GM10248 (cell line): ENCODE measurements at places on chromosomes 5 and 9.

GRCh38 chr9:134885001-134885678 is 4.5 kb downstream of the FCN2 start:
- DNase-seq, result no peak

GRCh38 chr9:127793093-127793708 is 7.4 kb downstream of the CDK9 start:
- no peak for DNase-seq

- no peak for DNase-seq
Observed at GRCh38 chr9:120937127-120937526, 10.5 kb upstream of the TRAF1 start.

DNA sequence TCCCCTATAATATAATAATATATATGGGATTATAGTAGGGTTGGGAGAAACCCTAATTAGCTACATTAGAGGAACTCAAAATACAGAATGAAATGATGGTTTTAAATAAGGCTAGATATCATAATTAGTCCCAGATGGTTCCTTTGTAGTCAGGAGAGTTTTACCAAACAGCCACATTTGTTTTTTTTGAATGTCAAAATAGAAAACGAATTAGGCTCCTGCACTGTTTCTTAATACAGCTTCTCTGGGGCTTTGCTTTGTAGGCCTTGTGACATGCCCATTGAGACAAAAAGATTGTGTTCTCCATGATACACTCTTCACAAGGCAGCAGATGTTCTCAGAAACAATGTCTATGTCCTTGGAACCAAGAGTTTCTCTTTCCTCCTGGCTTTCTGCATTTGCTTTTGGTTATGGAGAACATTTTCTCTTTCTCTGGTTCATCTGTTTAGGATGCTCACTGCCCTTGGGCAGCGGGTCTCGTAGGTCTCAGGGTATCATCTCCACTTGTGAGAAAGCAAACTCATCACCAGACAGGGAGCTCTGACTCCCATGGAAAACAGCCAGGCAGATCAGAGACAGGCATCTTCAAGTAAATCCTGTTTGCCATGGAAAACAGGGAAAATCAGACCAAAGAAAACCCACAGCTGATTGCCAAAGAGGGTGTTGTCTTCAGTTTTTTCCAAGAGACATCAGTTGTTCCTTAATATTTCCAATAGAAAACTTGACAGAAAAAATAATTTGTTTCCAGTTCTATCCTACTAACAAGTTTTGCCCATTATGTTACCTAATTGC is 54.1 kb upstream of the RPS23 start:
- DNase-seq, result no peak

- DNase-seq, result no peak
Observed at GRCh38 chr9:22389271-22389670, 57.4 kb upstream of the DMRTA1 start.

DNA sequence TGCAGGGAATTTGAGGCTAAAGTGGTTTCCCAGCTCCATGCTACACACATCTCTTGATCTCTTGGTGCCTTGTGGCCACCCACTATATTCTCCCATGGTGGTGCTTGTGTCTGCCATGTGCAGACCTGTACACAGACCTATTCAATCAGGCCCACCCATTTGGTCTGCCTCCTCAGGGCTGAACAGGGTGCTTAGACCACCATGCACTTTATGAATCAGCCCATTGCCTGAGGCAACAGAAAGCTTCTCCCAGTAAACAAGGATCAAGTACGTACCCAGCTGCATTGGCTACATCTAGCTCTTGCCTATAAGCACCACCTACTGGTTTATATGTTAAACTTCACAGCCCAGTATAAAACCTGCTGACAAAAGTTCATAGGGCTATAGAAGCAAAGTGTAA is 664.3 kb upstream of the EDIL3 start:
- DNase-seq, result no peak

GRCh38 chr5:126373375-126374108 is 49.7 kb upstream of the GRAMD2B start:
- DNase-seq, result no peak

- no peak for DNase-seq
Observed at GRCh38 chr5:32228816-32229215, 54.7 kb upstream of the GOLPH3 start.

DNA sequence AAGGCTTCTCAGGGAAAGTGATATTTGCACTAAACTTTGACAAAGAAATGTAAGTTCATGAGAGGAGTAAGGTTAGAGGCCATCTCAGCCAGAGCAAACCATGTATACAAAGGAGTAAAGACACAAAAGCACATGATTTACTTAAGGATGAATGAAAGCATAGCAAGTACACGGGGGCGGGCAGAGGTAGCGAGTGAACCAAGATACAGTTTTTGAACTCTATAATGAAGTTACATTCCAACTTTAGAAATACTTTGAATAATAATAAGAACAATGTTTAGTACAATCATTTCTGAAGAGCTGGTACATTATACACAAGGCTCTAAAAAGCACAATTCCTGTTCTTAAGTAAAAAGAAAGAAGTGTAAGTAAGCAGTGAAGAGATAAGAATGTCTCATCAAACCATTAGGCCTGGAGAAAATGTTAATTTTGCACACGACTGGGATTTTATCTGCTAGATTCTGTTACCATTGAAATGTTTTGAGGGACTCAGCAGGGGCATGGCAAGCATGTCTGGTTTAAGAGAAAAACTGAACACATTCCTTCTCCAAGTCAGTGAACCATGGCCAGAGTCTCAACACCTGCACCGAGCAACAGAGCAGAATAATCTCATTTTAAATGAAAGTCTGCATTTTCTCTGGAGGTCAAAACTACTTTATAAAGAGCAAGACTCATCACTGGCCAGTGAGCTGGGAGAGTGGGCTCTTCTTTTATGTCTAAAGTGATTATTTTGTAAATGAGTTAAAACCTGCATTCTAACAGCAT is 147.6 kb upstream of the TRPM3 start:
- no peak for DNase-seq

DNA sequence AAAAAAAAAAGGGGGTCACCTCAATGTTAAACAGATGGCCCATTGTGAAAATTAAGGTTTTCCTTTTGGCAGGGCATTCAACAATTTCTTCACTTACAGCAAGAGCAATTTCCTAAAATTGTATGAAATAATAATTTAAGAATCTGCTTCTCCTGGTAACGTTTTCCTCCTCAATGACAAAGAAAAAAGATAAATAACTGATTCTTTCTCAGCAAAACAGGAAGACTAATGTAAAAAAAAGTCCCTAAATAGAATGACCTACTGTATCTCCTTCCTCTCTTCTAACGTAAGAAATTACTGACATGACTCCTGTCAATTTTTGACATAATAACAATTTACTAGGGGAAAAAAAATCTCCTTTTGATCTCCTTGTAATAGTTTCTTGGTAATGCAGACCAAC is 25.5 kb downstream of the ABHD17B start:
- DNase-seq, result no peak

- no peak for DNase-seq
Observed at GRCh38 chr5:21663082-21663481, 1190.1 kb downstream of the CDH12 start.

DNA sequence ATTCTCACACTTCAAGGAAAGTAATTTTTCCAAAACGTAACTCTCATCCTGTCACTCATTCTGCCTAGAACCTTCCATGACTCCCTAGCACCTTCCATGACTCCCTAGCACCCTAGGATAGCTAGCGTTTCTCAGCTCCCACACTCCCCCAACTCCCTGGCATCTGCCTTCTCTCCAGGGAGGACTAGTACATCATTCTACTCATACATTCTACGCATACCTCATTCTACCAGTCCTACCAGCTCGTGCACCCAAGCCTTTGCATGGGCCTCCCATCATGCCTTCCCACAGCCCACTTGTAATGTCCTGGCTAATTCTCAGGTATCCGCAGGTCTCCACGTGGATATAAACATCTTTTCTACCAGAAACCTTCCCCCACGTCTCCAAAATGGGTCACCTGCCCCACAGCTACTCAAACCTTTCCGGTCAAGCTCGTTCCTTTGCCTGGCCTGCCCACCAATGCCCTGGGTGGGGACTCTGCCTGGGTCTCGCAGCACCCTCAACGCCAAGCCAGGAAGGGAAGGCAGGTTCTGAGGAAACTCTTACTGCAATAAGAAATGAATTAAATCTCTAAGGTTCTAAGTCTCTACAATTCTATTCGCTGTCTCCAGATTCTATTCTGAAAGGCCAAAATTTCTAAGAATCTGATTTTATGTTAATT is 930 bp downstream of the ANKS6 start:
- no peak for DNase-seq

DNA sequence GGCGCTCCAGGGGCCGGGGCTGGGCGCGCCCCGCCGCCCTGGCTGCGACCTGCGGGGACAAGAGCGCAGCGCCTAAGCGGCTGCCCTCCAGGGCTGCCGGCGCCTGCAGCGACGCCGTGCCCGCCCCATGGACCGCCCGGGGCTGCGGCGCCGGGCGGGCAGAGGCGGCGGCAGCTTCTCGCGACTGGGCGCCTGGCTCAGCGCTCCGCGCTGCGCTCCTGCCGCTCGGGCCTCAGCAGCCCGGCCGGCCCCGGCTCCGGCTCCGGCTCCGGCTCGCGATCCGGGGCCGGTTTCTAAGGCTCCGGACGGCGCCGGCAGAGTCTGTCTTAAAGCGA is at the start of gene PITX1:
PITX1 (minus strand) TSS at position 328 of the 335 bp plus-strand sequence. CDS start 347 bp downstream, outside the sequence.
- no peak for DNase-seq

DNA sequence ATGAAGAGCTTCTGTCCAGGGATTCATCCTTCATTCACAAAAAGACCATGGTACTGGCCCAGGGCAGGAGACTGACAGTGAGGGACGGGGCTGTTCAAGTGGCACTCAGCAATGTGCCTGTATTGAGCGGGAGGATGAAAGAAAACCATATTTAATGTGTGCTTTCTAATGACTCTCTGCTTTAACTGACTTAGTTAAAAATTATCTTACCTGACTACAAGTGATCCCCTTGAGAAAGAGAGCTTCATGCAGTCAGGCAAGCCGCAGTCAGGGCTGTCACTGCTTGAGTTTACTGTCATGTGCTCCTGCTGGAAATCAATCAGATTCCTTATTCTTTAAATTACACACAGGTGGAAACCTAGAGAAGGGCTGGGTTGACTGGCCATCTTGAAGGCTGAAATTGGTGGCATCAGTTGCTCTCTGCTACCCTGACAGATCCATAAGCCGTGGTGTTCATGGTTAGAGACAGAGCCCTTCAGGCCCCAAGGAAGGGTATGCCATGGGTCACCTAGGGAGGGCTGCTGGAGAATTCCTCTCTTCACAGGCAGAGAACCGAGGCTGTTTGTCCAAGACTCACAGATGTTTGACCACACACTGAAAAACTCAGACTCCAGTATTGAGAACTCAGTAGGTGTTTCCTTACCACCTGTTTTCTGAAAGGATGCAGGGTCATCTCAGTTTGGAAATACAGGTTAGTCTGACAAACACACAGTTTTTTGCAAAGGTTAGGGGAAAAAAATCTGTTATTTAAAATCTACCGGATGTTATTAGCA is 70.9 kb downstream of the TRIO start:
- DNase-seq, result no peak

- DNase-seq, result no peak
Observed at GRCh38 chr9:134293611-134294152, 32.6 kb upstream of the RXRA start.

GRCh38 chr5:157918811-157919742 is 60.1 kb upstream of the CLINT1 start:
- DNase-seq, result no peak

DNA sequence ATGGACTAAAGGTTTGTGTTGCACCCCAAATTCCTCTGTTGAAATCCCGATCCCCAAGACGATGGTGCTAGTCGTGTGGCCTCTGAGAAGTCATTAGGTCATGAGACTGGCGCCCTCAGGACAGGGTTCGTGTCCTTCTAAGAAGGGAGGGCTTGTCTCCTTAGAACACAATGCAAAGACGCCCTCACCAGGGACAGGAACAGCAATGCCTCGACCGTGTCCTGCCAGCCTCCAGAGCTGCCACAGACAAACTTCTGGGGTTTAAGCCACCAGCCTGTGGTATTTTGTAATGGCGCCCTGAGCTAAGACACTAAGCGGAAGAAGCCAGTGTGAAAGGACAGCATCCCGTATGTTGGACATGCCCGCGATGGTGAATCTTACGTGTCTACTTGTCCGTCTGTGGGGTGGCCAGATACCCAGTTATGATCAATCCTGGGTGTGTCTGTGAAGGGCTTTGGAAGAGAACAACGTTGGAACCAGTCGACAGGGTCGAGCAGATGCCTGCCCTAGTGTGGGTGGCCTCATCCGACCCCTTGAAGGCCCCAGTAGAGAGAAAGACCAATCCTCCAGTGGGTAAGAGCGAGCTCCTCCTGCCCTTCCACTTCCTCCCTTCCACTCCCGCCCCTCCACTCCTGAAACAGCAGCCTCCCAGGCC is 279.2 kb upstream of the IRX2 start:
- DNase-seq, result no peak

- no peak for DNase-seq
Observed at GRCh38 chr5:12795333-12795663, 891.1 kb upstream of the CTNND2 start.

- no peak for DNase-seq
Observed at GRCh38 chr5:171313481-171314206, 4.6 kb downstream of the TLX3 start.

DNA sequence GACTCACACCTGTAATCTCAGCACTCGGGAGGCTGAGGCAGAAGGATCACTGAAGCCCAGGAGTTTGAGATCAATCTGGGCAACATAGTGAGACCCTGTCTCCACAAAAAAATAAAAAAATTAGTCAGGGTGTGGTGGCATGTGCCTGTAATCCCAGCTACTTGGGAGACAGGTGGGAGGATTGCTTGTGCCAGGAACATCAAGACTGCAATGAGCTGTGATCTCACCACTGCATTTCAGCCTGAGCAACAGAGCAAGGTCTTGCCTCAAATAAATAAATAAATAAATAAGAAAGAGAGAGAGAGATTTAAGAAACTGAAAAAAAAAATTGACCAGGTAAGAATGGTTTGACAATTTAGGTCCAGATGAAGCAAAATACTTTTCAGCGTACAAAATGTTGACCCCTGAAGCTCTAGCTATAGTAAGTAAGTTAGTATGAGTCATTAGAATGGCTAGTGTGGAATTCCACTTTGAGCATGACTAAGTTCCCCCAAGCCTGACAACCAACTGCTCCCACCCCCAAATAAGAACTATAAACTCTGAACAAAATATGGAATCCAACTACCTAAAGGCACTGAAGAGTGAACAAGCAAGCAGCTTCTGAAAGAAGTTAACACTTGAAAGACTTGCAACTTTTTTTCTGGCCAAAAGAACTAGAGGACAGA is 217.8 kb upstream of the TLE4 start:
- DNase-seq, result no peak
